ENCODE measurements at places on chromosomes 7 and 10.
A peak's percentile ranks its signal among the peaks of the same experiment; 100 is the strongest.

- DNase-seq = no peak
Observed at GRCh38 chr7:34675749-34676374, 17.8 kb downstream of the NPSR1 start.

GRCh38 chr10:79116368-79116767 is 47.6 kb downstream of the ZMIZ1 start:
- no peak for DNase-seq

- no peak for DNase-seq
Observed at GRCh38 chr7:21538936-21539495, 3.8 kb upstream of the DNAH11 start.

GRCh38 chr10:32972460-32972859 is 14.4 kb upstream of the ITGB1 start:
- no peak for DNase-seq

- no peak for DNase-seq
Observed at GRCh38 chr10:18224626-18225445, 84.6 kb downstream of the CACNB2 start.

GRCh38 chr10:43944381-43945093 is 295.9 kb upstream of the ZNF32 start:
- no peak for DNase-seq

- DNase-seq = no peak
Observed at GRCh38 chr7:32506266-32507054, 11.2 kb downstream of the AVL9 start.

DNA sequence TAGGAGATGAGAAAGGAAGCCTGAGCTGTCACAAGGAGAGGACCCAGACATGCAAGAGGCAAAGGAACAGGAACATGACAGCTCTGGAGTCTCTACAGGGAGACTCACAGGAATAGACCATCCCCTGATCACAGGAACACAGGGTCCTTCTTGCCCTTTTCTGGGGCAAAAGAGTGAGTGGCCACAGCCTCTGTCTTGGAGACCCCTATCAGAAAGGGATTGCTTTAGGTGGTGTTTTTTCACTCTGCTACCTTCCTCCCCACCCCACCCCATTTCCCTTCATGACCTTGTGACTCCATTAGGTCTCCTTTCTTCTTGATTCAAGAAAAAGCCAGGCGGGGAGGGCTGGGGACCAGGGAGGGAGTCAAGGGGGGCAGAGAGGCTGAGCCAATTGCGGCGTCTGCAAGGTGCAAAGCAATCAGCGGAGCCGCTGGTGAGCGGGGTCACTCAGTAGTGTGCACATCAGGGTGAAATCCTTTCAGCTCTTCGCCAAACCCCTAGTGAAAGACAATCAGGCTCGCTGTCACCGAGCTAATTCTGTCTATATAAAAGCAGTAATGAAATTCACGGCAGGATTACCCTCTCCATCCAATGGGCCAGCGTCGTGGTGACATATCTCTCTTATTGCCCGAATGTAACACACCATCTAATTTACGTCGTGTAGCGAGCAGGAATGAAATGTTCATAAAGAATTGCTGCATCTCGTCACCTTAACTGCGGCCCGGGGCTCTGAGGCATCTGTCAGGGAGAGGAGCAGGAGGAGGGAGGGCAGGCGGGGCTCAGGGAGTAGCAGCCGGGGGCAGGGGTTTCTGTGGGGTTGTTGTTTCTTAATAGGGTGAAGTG is 31.5 kb upstream of the BTRC start:
- no peak for DNase-seq

- peak; percentile 40 for DNase-seq
Observed at GRCh38 chr10:66931340-66931948, 5.6 kb downstream of the LRRTM3 start.

- DNase-seq = no peak
Observed at GRCh38 chr10:128130051-128130450, 3.8 kb upstream of the MKI67 start.
